ENCODE measurements at places on chromosomes 6 and 20.

DNA sequence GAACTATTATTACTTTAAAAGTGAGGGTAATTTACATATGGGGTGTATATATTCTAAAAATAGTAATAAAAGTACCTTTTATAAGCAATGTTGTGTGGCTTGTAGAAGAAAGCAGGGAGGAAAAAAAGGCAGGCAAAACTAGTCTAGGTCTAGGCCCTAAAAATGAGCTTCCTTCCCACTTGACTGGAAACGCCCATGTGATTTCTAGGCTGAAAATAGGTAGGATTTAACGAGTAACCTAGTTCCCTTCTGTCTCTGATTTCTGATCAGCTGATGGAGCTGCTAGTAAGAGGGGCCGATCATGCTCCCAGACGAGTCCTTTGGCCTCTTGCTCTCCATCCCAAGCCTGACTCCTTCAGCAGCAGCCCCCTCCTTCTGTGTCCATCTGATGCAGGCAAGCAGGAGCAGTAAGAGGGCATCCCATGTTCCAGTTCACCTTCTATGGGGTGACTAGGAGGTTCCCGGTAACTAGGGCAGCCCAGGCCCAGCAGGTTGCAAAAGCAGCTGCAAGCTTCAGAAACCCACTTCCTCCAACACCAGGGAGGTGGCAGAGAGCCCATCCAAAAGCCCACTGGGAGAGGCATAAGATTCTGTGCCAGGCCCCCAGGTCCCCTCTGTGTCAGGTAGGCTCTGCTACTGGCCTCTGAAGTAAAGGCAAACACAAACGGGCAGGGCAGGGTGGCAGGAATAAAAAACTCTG, 24.4 kb downstream of the TBC1D20 start:
- no peak for DNase-seq

- no peak for DNase-seq
Observed at GRCh38 chr20:38609815-38610214, 8.2 kb downstream of the ARHGAP40 start.

DNA sequence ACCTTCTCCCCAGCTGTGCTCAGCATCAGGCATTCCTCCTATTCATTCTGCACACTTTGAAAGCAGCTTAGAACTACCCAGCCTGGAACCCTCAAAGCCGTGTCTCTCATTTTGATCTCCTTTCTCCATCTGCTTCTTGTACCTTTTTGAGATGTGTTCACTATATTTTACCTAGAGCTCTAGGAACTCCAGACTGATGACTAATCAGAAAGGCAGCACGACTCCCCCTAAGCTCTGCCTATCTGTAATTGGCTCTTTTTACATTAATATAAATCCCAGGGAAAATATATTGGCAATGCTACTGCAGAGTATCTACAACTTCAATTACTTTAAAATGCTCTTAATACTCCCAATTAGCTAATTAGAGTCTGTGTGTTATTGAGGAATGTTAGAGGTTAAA, 671.5 kb downstream of the CBLN4 start:
- no peak for DNase-seq

- no peak for DNase-seq
Observed at GRCh38 chr6:25715794-25716193, 38.7 kb upstream of the SLC17A4 start.

GRCh38 chr6:121694389-121694788, 258.9 kb downstream of the GJA1 start:
- DNase-seq, result no peak

GRCh38 chr6:142183351-142183750, 36.3 kb downstream of the VTA1 start:
- DNase-seq, result no peak

GRCh38 chr20:38617011-38617829, 15.6 kb downstream of the ARHGAP40 start:
- DNase-seq, result no peak

- DNase-seq, result no peak
Observed at GRCh38 chr20:38336726-38337125, 9.6 kb upstream of the LBP start.

DNA sequence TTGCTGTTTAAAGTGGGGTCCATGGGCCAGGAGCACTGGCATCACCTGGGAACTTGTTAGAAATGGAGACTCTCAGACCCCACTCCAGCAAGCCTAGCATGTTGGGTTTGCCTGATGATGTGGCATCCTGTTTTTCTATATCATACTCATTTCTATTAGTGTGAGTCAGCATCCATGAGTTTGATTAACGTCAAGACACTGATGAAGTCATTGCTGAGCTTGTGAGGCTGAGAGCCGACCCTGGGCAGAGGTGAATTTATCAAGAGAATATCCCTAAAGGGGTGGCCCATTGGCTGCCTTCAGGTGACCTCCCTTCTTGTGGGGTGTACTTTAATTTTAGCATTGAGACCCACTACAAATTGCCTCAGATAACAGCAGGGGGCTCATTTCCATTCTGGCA, 43.4 kb upstream of the RNF144B start:
- no peak for DNase-seq

- no peak for DNase-seq
Observed at GRCh38 chr6:140620496-140620895, 1246.0 kb upstream of the CITED2 start.

DNA sequence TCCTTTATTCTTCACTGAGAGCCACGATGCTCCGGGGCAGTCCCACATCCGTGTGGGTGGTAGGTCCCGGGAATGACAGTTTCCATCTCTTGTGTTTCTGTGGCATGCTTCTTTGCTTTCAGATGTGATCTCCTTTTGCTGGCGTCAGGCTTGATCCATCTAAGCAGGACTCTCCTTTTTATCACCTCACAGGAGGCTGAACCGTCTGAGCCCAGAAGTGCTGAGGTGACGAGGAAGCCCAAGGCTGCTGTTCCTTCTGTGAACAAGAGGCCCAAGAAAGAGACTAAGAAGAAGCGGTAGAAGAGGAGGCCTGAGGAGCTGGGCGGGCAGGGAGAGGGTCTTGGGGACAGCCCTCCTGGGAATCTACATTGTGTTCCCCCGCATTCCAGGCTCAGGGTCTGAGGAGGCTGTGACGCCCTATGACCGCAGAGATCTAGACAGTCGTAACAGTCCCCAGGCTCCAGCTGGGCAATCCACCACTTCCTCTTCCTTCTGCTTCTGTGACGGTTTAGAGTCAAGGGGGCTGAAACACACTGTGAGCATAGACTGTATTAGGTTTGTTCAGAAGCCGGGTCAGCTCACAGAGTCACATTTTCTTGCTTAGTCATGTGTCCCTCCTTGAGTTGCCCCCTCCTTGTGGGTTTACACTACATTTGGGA, 26.8 kb downstream of the MANBAL start:
- DNase-seq, result no peak

- no peak for DNase-seq
Observed at GRCh38 chr20:41306061-41306727, 11.3 kb downstream of the ZHX3 start.

All from NCI-H510A treated with DMSO at 0.1 percent for 48 hours (cell line).